IMR-90 (cell line): ENCODE measurements at places on chromosomes 7 and 10. TPM values are rescaled to one million over a fixed set of nuclear protein-coding genes. Genes with fewer than 3 reads are reported as not detected.

DNA sequence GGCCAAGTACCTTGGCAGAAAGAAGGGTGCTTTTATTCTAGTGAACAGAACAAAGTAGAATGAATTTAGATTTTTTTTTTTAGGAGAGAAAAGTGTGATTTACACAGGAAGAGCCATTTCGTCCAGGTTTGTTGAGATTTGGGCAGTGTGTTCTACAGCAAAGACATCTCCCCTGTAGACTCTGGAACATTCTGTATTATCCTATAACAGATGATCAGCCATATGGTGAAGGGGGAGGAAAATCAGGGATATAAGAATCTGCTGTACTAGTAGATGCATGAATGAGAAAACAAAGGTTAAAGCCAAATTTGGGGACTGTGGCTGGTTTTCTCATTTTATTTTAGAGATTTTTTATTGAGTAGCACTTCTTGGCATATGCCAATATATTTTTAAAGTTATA, 453.7 kb upstream of the LRRTM3 start:
- no peak for DNase-seq

DNA sequence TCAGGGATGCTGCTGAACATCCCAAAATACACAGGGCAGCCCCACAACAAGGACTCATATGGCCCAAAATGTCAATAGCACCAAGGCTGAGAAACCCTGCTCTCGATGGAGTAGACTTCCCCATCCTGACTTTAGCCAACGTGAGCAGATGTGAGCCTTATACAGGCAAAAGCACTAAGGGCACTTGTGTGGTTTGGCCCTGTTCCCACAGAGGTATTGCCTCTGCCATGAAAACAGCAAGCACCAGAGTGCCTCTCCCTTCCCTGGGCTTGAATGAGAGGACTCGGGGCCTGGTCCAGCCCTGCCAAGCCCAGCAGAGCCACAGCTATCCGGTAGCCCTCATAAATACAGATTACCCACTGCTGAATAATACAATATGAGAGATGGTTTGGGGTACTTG, 47.5 kb downstream of the ACSM6 start:
- DNase-seq = no peak

DNA sequence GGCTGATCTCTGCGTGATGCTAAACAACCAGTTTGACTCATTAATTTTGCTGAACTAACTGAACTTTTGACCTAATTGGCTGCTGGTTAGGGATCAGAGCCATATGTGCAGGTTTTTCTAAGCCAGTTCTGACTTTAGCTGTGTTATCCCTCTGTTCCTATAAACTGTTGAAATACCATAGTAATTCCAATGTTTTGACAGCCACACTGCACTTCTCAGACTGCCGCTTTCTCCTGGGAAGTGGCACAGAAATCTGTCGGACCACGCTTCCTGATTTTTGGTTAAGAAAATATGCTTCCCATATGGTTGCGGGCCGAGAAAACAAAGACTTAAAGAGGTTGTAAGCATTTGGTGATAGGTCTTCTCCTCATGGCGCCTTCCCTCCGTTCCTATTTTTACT, 42.3 kb downstream of the TBXAS1 start:
- DNase-seq = peak; percentile 78

GRCh38 chr10:97764519-97764931, 7.3 kb downstream of the SFRP5 start:
- DNase-seq = no peak

GRCh38 chr10:123742751-123743440, 76.7 kb downstream of the GPR26 start:
- no peak for DNase-seq

DNA sequence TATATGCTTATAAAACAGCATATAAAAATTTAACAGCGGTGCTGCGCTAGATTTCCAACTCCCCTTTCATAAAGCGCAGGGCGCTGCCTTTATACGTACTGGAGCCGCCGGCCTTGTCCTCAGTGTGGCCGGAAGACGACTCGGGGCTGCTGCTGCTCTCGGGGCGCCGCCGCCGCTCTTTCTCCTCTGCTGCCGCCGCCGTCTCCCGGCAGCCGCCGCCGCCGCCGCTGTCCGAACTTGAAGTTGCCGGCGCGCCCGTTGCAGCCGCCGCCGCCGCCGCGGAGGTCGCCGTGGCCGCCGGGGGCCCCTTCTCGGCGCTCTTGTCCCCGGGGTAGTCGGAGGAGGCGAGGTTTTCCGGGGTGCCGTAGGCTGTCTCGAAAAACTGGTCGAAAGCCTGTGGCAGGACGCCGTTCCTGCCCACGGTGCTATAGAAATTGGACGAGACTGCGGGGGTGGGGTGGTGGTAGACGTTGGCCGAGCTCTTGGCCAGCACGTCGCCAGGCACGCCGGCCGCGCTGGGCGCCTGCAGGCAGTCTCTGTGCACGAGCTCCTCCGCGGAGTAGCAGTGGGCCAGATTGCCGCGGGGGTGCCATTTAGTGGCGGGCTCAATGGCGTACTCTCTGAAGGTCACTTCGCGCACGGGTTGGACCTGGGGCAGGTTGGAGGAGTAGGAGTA, 557 bp downstream of the HOXA11 start:
- DNase-seq = peak; percentile 27

The NEUROG3 gene
- total RNA-seq = not detected in 2 replicates

The GDF2 gene
- total RNA-seq = under 0.01 TPM in 1 of 2 replicates, not detected in the other

The ADGRA1 gene
- total RNA-seq = not detected in 2 replicates

The CPA4 gene
- 365 and 382 TPM in 2 replicates for total RNA-seq

The FAM13C gene
- total RNA-seq = 2.9 and 3.3 TPM in 2 replicates

The FKBP6 gene
- total RNA-seq = not detected in 2 replicates
